ENCODE measurements at places on chromosomes 4 and X.

DNA sequence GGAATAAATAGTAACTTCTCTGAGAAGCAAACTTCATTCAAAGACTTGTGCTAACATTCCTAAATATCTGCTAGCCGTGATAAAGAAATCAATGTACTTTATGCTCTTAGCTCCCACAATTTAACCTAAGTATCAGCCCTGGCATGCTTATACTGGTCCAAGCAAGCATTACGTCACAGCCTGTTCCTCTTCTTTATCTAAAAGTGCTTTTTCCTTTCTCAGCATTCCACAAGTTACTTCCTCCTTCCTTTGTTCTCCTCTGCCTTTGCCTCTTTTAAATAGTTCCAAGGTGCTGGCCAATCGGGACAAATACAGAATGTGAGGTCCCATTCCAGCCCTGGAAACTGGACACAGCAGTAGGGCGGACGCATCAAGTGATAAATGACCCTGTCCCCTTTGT is 249.6 kb downstream of the DHRSX start:
- no peak overlapping the region for H3K27ac ChIP-seq
- H3K27me3 ChIP-seq = no peaks in the 10 kb centered on the region
- H3K4me3 ChIP-seq = no peak overlapping the region
- no peak for DNase-seq

- H3K4me3 ChIP-seq = no peak overlapping the region
- H3K4me1 ChIP-seq = peaks cover 5% of the 10 kb centered on the region
- no peak for DNase-seq
- peaks cover 2% of the 10 kb centered on the region for H3K27me3 ChIP-seq
These were observed 117.6 kb downstream of the TSPAN5 start for GRCh38 chr4:98540803-98541202.

- no peaks in the 10 kb centered on the region for H3K36me3 ChIP-seq
- H3K4me1 ChIP-seq = peaks cover 13% of the 10 kb centered on the region
- no peak overlapping the region for H3K27ac ChIP-seq
- DNase-seq = no peak
- no peaks in the 10 kb centered on the region for H3K27me3 ChIP-seq
These were observed 27.3 kb downstream of the BBS12 start for GRCh38 chr4:122759639-122760310.

GRCh38 chr4:25666031-25666630 is 10.5 kb downstream of the SLC34A2 start:
- peak overlapping the region; percentile 93 for H3K27ac ChIP-seq
- peaks cover 11% of the 10 kb centered on the region for H3K27me3 ChIP-seq
- H3K4me1 ChIP-seq = peaks cover 35% of the 10 kb centered on the region
- H3K4me3 ChIP-seq = no peak overlapping the region
- peak; percentile 33 for DNase-seq

DNA sequence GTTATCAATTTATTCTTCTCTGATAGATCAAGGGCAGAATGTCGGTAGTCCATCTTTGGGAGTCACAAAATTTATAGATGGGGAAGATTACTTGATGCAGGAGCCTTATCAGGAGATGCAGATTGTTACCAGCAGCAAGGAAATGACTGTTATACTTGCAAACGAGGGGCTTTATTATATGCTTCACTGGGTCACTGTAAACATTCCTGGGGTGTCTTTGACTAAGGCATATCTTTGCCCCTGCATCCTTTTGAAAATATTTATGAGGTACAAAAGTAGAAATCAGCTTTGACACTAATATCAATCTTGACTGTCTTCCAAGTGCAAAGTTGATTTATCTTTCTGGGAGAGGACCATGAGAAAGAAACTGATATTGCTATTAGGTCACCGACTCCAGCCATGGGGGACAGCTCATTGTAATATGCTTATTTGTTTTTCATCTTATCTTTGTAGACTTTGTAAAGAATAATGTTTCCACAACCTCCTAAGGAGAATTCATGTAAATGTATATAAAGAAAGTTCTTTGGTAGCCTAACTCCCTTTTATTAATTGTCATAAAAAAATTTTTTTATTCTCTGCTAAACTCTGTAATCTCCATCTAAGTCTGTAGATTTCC is 177.3 kb upstream of the EMCN start:
- peaks cover 30% of the 10 kb centered on the region for H3K4me1 ChIP-seq
- no peaks in the 10 kb centered on the region for H3K27me3 ChIP-seq
- H3K27ac ChIP-seq = no peak overlapping the region
- H3K36me3 ChIP-seq = no peaks in the 10 kb centered on the region
- DNase-seq = no peak
- H3K4me3 ChIP-seq = no peak overlapping the region

DNA sequence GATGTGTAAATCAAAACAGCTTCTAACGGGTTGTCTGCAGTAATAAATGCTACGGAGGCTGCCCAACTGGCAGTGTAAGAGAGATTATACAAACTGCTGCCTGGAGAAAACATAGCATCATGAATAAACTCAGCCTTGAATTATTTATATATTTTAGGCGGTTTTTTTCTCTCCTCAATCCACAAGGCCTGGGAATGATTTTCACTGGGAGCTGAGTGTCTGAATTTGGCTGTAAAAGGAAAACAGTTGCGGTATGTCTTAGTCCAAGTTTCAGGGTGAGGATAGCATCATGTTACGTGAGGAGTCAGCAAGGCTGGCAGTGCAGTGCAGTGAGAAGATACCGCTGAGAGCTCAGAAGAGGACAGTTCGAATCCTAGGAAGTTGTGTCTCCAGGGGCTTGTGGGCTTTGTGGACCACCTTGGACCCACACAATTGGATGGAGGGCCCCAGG is 291.5 kb upstream of the BOD1L1 start:
- no peaks in the 10 kb centered on the region for H3K36me3 ChIP-seq
- H3K4me3 ChIP-seq = no peak overlapping the region
- DNase-seq = no peak
- no peak overlapping the region for H3K27ac ChIP-seq
- H3K27me3 ChIP-seq = peaks cover 4% of the 10 kb centered on the region

GRCh38 chr4:41323706-41324105 is 67.0 kb downstream of the UCHL1 start:
- no peak overlapping the region for H3K4me3 ChIP-seq
- H3K27me3 ChIP-seq = peaks cover 3% of the 10 kb centered on the region
- H3K4me1 ChIP-seq = peaks cover 32% of the 10 kb centered on the region
- no peak for DNase-seq

GRCh38 chr4:92050875-92051274 is 252.9 kb upstream of the GRID2 start:
- no peaks in the 10 kb centered on the region for H3K27me3 ChIP-seq
- H3K27ac ChIP-seq = no peak overlapping the region
- H3K36me3 ChIP-seq = no peaks in the 10 kb centered on the region
- no peak for DNase-seq
- peaks cover 6% of the 10 kb centered on the region for H3K4me1 ChIP-seq
- H3K4me3 ChIP-seq = no peak overlapping the region

DNA sequence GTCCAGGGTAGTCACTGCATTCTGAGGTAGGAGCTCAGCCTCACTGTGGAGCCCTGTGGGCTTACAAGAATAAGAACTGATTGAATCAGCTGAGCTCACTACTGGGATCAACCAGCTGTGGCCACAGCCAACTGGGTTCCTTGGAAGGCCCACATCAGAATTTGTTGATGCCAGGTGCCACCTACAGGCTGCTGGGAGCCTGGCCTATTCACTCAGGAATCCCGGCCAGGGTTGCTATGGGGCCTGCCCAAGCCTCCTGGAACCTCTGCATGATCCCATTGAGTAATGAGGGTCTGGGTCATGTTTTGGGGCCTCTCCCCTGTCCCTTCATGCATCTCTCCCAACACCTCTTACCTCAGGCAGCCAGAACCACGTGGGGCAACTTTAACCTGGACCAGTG is 53.9 kb upstream of the KIAA1210 start:
- peak; percentile 34 for DNase-seq
- peaks cover 3% of the 10 kb centered on the region for H3K27me3 ChIP-seq
- no peaks in the 10 kb centered on the region for H3K36me3 ChIP-seq
- H3K4me3 ChIP-seq = no peak overlapping the region

DNA sequence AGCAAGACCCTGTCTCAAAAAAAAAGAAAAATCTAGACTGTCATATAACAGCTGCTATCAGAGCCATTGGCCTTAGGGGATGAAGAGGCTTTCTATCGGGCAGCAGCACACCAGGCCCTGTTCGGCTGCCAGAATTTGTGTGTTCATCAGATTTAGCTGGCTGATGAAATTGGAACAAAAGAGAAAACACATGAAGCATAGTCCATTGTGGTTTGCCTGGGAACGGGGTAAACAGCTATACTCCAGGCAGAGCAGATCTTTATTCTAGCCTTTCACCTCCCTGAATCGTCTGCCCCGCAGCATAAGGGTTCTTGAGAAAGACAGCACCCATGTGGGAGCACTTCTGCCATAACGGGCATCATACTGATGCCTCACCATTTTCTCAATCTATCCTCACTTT is 11.6 kb downstream of the TKTL1 start:
- no peaks in the 10 kb centered on the region for H3K36me3 ChIP-seq
- H3K27ac ChIP-seq = no peak overlapping the region
- no peak for DNase-seq
- peaks cover 3% of the 10 kb centered on the region for H3K27me3 ChIP-seq
- no peak overlapping the region for H3K4me3 ChIP-seq
- H3K4me1 ChIP-seq = peaks cover 3% of the 10 kb centered on the region

- no peak overlapping the region for H3K4me3 ChIP-seq
- DNase-seq = no peak
- H3K36me3 ChIP-seq = no peaks in the 10 kb centered on the region
- H3K27ac ChIP-seq = no peak overlapping the region
These were observed 180.2 kb downstream of the FRAS1 start for GRCh38 chr4:78237360-78237759.

- no peak for DNase-seq
- H3K27me3 ChIP-seq = no peaks in the 10 kb centered on the region
- H3K4me1 ChIP-seq = no peaks in the 10 kb centered on the region
- no peaks in the 10 kb centered on the region for H3K36me3 ChIP-seq
- H3K27ac ChIP-seq = no peak overlapping the region
These were observed 243.8 kb downstream of the ADGRL3 start for GRCh38 chr4:61443813-61444510.

GRCh38 chr4:60648774-60649173 is 551.4 kb upstream of the ADGRL3 start:
- no peak overlapping the region for H3K4me3 ChIP-seq
- H3K4me1 ChIP-seq = no peaks in the 10 kb centered on the region
- no peaks in the 10 kb centered on the region for H3K36me3 ChIP-seq
- H3K27ac ChIP-seq = no peak overlapping the region
- DNase-seq = no peak

GRCh38 chr4:12447451-12447850 is 1018.8 kb upstream of the HS3ST1 start:
- H3K4me3 ChIP-seq = no peak overlapping the region
- DNase-seq = no peak
- H3K27ac ChIP-seq = no peak overlapping the region
- H3K36me3 ChIP-seq = no peaks in the 10 kb centered on the region
- H3K4me1 ChIP-seq = no peaks in the 10 kb centered on the region
- peaks cover 1% of the 10 kb centered on the region for H3K27me3 ChIP-seq

DNA sequence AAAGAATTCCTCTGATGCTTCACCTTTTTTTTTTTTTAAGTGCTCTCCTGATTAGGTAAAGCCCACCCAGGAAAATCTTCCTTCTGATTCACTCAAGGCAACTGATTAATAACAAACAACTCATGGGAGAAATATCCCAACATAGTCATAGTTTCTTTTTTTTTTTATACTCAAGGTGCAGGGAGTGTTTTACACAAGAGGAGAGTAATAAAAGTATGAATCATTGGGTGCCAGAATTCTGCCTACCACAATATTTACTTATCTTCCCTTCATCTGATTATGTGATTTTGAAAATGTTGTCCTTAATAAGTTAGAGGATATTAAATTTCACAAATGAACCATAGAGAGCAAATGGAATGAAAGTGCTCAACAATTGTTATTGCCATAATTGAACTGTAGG is 329.9 kb downstream of the TECRL start:
- H3K27me3 ChIP-seq = no peaks in the 10 kb centered on the region
- no peak for DNase-seq
- no peak overlapping the region for H3K4me3 ChIP-seq
- no peak overlapping the region for H3K27ac ChIP-seq

GRCh38 chrX:134849390-134849789 is 141.4 kb upstream of the SMIM10 start:
- no peaks in the 10 kb centered on the region for H3K27me3 ChIP-seq
- DNase-seq = no peak
- H3K36me3 ChIP-seq = no peaks in the 10 kb centered on the region
- no peak overlapping the region for H3K27ac ChIP-seq
- no peak overlapping the region for H3K4me3 ChIP-seq

DNA sequence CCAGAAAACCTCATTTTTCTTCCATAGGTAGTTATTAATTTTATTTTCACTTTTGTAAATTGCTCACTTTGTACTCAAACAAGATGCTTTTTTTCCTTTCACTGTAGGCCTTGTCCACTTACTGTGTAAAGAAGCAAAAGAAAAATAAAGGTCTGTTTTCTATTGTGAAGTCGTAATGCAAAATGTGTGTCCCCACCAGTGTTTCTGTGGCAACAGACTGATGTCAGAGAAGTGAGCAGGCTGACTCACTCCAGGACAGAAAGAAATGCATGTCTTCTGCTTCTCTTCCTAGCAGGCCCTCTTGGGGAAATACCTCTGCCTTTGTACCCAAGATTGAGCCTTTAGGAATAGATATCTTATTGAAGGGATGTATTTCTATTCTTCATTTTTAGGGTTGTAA is 30.3 kb downstream of the INPP4B start:
- H3K36me3 ChIP-seq = no peaks in the 10 kb centered on the region
- peaks cover 10% of the 10 kb centered on the region for H3K4me1 ChIP-seq
- H3K4me3 ChIP-seq = no peak overlapping the region
- H3K27ac ChIP-seq = no peak overlapping the region
- no peak for DNase-seq
- H3K27me3 ChIP-seq = no peaks in the 10 kb centered on the region

DNA sequence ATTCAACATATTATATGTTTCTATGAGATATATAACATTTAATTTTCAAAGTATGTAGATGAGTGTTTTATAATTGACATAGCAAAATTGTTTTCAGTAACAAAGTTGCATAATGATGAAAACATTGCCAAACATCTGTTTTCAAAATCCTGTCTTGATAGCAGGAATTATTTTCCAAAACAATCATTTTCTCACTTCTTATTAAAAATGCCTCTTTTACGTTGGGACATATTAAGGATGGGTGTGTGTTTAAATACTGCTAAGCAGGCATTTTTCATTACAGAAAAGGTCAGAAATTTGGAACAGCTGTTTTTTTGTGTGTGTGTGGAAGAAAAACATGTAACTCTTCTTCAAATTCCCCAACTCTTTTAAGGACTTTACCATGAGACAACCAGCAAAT is 452.0 kb downstream of the SPRY1 start:
- no peak overlapping the region for H3K27ac ChIP-seq
- no peak overlapping the region for H3K4me3 ChIP-seq
- no peak for DNase-seq
- H3K36me3 ChIP-seq = peaks cover 8% of the 10 kb centered on the region
- H3K27me3 ChIP-seq = no peaks in the 10 kb centered on the region

GRCh38 chr4:38062088-38062775 is 102.0 kb downstream of the PTTG2 start:
- no peak overlapping the region for H3K4me3 ChIP-seq
- peaks cover 3% of the 10 kb centered on the region for H3K27me3 ChIP-seq
- no peak overlapping the region for H3K27ac ChIP-seq
- peaks cover 10% of the 10 kb centered on the region for H3K36me3 ChIP-seq
- DNase-seq = peak; percentile 79
